ENCODE measurements at places on chromosomes 1 and 21. TPM values are rescaled to one million over a fixed set of nuclear protein-coding genes. Genes with fewer than 3 reads are reported as not detected.

The TEDDM1 gene
- not detected for total RNA-seq

The TFF2 gene
- total RNA-seq, result not detected

The PFKFB2 gene
- 4.7 TPM for total RNA-seq

The VWA5B1 gene
- total RNA-seq, result not detected
